ENCODE measurements at places on chromosomes 2 and 18. TPM values are rescaled to one million over a fixed set of nuclear protein-coding genes. Genes with fewer than 3 reads are reported as not detected.

- DNase-seq, result no peak
These were observed 12.3 kb downstream of the CALCRL start for GRCh38 chr2:187435756-187436155.

DNA sequence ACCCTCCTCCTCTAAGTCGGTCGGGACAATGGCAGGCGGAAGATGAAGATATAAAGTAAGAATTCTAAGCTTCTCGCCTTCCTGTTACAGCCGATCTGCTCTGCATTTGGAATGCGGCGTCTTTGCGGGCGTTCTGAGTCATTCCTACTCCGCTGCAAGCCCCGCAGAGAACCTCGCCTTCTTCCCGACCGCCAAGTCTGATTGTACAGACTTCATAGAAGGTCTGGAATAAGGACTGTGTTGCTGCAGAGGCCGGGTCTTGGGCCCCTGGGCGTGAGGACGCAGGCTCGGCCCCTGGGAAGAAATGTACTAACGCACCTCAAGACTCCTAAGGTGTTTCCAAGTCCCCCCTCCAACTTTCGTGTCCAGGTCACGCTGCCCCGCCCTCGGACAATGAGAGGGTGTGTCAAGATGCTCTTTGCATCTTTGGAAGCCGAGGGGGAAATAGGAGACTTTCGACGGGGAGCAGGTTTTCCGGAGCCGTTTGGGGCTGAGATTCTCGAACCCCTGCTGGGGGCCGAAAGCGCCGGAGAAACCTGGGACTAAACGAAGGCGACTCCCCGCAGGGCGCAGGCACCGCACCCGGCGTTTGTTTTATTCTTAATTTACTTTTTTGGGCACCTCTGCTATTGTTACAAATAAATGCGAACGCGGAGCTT is 12.7 kb upstream of the PAX3 start:
- no peak for DNase-seq

DNA sequence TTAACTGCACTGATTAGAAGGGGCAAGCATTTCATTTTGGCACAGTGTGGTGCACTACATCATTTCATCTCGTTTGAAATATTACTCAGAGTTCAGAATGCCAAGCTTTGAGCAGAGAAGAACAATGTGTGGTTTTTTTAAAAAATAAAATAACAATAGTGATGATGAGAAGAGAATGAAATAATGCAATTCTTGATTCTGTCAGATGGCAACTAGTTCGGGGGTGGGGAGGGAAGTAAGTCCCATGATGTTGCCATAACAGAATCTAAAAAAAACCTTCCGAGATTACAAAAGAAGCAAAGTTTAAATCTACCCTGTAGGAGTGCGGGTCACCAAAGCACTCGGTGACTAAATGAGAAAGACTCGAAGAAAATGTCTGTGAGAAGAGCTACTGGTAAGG is 490.4 kb downstream of the NR4A2 start:
- DNase-seq, result no peak

GRCh38 chr2:39719317-39719716 is 53.6 kb downstream of the TMEM178A start:
- no peak for DNase-seq

DNA sequence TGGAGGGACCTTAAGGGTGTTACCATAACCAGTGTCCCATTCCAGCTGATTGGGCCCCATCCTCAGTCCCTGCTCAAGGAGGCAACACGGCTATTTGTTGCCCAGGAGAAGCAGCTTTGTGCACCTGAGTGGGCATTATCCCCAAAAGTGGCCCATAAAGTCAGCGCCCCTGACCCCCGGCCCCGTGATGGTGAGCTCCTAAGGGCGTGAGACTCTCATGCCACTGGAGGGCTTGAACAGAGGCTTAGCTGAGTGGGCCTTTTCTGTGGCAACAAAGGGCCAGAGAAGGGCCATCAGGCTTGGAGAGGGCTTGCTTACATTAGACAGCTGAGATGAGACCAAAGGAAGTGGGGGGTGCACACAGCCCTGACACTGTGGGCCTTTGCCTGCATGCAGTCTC is 99.2 kb upstream of the RAB6C start:
- DNase-seq, result peak; percentile 67

- DNase-seq, result no peak
These were observed 1.2 kb upstream of the SRBD1 start for GRCh38 chr2:45612285-45612684.

DNA sequence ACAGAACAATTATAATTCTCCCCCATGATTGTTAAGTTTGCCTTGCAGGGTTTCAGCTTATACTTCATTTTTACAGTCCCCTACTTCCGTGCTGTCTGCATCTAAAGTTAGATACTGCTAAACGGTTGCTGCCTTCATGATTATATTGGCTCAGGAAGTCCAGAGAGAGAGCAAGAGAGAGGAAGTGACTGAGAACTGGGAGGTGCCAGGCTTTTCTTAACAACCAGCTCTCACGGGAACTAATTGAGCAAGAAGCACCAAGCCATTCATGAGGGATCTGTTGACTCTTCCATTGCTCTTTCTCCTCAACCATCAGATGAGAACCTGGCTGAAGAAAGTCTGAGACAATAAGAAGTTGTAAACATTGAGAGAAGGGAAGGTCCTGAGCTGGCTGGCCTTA is 125.5 kb upstream of the SIX2 start:
- DNase-seq, result peak; percentile 24

- DNase-seq, result no peak
These were observed 2005.9 kb upstream of the CELF4 start for GRCh38 chr18:39571511-39571910.

DNA sequence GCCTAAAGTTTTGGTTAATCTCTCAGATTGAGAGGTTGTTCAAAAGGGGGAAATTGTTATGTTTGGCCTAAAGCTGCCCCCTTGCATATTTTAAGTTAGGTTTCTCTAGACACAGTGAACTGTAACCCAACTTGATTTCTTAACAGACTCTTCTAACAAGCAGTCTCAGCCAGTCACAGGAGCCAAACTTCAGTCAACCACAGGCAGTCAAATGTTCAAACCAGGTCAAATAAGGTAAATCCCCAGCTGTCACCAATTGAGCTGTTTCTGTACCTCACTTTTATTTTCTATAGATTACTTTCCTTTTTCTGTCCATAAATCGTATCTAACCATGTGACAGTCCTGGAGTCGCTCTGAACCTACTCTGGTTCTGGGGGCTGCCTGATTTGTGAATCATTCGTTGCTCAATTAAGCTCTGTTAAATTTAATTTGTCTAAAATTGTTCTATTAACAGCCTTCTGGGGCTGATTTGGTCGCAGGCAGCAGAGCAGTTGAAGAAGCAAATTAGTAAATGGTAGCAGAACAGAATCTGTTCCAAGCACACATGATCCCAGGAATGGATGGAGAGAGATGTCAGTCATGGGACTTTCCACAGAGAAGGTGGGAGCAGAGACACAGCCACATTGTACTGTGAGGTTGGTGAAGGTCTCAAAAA is 16.4 kb upstream of the NFU1 start:
- no peak for DNase-seq

GRCh38 chr2:45606796-45607195 is 4.3 kb downstream of the SRBD1 start:
- DNase-seq, result no peak

GRCh38 chr2:72834596-72834995 is 8.8 kb upstream of the EXOC6B start:
- no peak for DNase-seq

GRCh38 chr2:125310657-125311364 is 1285.7 kb downstream of the CNTNAP5 start:
- DNase-seq, result no peak

- no peak for DNase-seq
These were observed 1291.6 kb upstream of the GYPC start for GRCh38 chr2:125364192-125364983.

- DNase-seq, result no peak
These were observed 170.5 kb upstream of the KCNJ3 start for GRCh38 chr2:154527962-154528361.

DNA sequence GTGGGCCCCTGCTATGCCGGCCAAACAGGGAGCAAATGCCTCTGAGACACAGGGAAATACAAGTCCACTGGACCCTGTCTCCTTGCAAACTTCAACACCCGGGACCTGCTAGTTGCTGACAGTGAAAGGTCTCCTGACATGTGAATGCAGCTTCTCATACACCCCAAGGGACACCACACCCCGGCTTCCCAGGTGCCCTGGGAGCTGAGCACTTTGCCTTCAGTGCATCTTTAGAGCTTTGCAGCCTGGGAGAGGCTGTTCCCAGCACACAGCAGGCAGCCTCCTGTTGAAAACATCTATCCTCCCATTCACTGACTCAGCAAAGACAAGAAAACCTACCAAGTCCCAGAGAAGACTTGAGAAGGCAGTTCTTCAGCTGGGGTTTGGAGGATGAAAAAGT is 143.4 kb downstream of the COL6A3 start:
- no peak for DNase-seq

DNA sequence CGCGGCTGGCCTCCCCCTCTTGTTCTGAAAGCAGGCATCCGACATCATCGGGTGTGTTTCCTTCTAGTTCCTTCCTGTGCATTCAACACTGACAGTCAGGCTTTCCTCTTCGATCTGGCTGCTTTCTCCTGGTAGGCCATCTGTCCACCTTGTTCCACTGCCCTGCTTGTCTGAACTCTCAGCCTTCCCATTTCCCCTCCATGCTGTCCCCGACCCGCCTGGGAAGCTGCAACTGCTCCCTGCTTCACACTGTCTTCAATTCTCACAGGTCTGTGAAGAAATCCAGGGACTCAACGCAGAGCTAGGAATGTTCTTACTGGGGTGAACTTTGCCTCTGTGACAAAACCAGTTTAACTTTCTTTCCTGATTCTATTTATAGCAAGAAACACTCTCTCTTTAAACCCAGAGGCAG is 43.0 kb downstream of the KIF3C start:
- no peak for DNase-seq

- DNase-seq, result no peak
These were observed 19.5 kb downstream of the BCL2 start for GRCh38 chr18:63299837-63300745.

- DNase-seq, result no peak
These were observed 64.4 kb downstream of the AOX1 start for GRCh38 chr2:200650195-200650594.

GRCh38 chr2:134225173-134225572 is 28.7 kb upstream of the MGAT5 start:
- DNase-seq, result no peak

DNA sequence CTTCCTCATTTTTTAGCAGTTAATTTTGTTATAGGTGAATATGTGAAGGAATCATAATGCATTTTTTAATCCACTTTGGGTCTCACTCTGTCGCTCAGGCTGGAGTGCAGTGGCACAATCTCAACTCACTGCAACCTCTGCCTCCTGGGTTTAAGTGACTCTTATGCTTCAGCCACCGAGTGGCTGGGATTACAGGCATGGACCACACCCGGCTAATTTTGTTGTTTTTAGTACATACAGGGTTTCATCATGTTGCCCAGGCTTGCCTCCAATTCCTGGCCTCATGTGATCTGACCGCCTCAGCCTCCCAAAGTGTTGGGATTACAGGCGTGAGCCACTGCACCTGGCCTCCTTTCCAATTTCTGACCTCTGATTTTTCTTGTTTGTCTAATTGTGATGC is 17.7 kb downstream of the SCYGR5 start:
- DNase-seq, result no peak

DNA sequence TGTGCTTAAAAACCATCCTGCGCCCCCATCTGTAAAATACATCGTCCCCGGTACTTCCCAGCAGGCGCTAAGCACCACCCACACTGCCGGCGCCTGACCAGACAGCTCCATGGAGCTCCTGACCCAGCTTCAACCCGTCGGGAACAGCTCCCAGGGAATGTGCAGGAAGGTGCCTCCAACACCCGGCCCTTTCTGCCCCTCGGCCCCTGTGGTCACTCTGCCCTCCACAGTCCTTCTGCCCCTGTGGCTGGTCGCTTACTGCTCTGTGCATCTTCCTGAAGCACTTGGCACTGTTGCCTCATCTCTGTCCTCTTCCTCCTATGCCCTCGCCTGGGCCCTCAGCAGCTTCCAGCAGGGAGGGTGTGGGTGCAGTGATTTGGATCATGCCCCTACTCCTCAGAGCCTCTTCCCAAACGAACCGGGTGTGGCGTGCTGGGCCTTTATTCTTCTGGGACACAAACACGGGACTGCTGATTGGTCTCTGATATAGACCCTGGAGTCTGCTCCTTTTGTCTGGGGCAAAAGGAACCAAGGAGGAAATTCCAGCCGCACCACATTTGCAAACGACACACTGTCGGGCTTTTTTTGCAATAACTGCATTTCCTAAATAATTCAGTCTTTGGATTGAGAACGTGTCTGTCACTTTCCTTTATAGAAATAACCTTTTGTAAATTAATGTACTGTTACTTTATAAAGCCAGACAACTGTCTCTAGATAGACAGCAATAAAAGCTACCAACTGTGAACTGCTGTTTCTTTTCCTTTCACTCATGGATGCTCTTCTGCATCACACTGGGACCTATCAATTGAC is 65.9 kb downstream of the ADI1 start:
- DNase-seq, result no peak

DNA sequence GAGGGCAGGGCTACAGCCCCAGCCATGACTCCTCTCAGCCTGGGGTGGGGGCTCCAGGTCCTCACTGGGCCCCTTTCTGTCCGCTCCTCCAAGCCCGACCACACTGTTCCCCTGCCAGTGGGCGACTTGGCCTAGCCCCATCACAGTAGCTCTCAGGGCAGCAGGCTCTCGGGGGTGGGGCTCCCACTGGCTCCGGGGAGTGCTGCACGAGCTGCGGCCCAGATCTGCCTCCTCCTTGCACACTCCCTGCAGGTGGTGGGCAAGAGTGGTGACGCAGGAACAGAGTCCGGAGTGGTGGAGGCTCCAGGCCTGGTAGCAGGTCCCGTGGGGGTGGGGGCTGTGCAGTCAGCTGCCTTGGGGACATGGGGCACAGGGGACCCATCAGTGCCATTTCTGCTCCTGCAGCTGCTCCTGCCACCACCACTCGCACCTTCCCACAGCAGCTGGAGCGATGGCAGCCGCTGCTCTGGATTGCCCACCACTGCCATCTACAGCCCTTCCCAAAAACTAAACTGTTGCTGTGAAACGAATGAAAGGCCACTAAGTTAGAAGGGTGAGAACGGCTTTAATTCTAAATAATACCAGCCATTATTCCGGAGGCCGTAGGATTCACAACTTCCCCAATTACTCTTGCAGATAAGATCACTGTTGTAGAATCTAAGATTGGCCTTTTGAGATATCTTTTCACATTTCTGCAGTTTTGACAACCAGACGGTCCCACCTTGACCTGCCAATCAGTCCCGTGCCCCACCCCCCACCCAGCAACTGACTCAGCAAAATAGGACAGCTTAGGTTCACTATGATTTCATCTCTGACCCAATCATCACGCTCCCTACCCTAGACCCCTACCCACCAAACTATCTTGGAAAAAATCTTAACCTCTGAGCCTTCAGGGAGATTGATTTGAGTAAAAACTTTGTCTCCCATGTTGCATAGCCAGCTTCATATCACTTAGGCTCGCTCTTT is 530.2 kb downstream of the DCC start:
- DNase-seq, result no peak

CD207 gene
- 52.0 TPM for total RNA-seq

CFAP210 gene
- not detected for total RNA-seq

SLC14A1 gene
- total RNA-seq, result 1.5 TPM

ARHGEF33 gene
- total RNA-seq, result 1.4 TPM

ANKRD53 gene
- total RNA-seq, result 1.3 TPM

PSMG2 gene
- total RNA-seq, result 80.3 TPM

SLC20A1 gene
- total RNA-seq, result 5.0 TPM

All from lower leg skin (tissue), 4 donors.